Left renal pelvis (tissue), 4 donors: ENCODE measurements at places on chromosomes 16 and 17. TPM values are rescaled to one million over a fixed set of nuclear protein-coding genes. Genes with fewer than 3 reads are reported as not detected.
A peak's percentile ranks its signal among the peaks of the same experiment; 100 is the strongest.

DNA sequence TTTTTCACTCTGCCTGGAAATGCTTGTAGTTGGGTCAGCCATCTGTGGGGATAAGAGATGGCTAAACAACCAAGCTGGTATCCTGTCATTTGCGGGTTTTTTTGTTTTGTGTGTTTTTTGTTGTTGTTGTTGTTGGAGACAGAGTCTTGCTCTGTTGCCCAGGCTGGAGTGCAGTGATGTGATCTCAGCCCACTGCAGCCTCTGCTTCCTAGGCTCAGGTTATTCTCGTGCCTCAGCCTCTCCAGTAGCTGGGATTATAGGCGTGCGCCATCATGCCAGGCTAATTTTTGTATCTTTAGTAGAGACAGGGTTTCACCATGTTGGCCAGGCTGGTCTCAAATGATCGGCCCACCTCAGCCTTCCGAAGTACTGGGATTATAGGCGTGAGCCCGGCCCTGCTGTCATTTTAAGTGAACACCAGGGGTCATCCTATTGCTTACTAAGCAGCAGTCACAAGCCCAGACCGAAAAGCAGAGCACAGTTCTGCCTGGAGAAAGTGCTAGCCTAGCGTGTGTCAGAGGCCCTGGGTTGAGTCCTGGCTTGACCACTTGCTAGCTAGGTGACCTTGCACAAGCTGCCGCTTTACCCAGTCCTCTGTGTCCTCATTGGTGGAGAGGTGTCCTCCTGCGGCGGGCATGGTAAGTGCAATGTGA lies 4.6 kb downstream of the SMCR8 start:
- no peak for DNase-seq

- no peak for DNase-seq
Measured at GRCh38 chr16:69840975-69841374, 78.8 kb downstream of the WWP2 start.

DNA sequence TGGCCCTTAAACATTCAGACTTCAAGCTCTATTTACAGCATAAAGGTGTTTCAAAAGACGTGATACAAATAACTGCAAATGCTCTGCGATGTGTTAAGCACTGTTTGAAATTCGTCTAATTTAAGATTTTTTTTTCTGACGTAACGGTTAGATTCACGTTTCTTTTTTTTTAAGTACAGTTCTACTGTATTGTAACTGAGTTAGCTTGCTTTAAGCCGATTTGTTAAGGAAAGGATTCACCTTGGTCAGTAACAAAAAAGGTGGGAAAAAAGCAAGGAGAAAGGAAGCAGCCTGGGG lies 681 bp upstream of the MAPT start:
- no peak for DNase-seq

SMARCE1 gene
- 260 TPM for polyA plus RNA-seq

SNX20 gene
- polyA plus RNA-seq: 0.46 TPM

ENO3 gene
- polyA plus RNA-seq: 14.8 TPM

PDPR gene
- 44.1 TPM for polyA plus RNA-seq

DNA sequence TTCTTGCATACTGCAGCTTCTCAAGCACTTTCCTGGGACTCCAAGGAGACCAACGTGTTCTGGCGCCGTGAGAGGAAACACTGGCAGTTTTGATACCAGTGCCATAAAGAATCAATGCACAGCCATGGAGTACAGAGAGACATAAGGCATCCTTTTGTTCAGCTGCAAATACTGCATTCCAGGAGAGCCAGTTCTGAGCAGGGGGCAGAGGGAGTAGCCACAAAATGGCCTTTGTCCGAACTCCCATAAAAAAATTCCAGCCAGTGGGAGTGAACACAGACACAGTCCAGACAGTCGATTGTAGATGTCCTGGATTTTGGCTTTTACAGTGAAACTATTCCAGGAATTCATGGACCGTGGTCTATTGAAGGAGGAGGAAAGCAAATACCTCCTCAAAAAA lies 36.2 kb upstream of the TEKT3 start:
- peak; percentile 38 for DNase-seq

- DNase-seq: no peak
Measured at GRCh38 chr16:27712251-27712711, 162.3 kb downstream of the KATNIP start.

RPAIN gene
- 86.5 TPM for polyA plus RNA-seq

DNA sequence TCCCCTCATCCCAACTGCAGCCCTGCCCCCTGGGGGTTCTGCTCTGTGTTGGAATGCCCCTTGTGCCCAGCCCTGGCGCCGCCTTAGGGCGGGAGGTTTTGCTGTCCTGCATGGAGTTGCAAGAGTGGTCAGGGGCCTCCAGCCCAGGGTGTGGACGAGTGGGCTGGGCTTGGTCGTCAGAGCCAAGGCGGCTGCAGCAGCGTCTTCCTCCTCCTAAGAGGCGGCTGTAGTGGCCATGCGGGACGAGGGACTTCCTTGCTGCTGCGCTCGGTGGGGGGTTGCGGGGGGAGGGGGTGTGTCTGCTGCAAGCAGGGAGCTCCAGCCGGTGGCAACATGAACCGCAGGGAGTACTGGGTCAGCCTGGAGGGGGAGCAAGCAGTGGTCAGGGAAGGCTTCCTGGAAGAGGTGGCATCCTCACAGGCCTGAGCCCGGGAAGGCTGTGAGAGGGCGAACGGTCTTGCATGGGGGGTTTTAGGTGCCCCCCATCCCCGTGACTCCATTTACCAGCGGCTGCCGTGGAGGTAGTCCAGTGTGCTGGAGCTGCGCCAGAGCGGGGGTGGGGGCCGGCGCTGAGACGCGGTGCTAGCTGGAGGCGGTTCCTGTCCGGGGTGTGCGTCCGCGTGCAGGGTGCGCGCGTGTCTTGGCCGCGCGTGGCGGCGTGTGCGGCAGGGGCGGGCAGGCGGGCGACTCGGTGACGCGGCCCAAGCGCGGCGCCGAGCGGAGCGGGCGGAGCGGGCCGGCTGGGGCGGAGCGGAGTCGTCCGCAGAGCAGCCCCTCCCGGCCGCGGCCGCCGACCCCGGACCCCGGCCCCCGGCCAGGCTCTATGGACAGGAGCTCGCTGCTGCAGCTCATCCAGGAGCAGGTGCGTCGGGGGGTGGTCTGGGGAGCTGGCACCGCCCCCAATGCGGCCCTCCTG lies at the start of gene RHBDL1:
Gene RHBDL1, plus strand, starts transcription at position 704 of the 916 bp plus-strand sequence. Its CDS starts 120 bp downstream, at position 824.
- no peak for DNase-seq

GRCh38 chr17:33112763-33113162 lies 121.1 kb downstream of the SPACA3 start:
- DNase-seq: no peak

DNA sequence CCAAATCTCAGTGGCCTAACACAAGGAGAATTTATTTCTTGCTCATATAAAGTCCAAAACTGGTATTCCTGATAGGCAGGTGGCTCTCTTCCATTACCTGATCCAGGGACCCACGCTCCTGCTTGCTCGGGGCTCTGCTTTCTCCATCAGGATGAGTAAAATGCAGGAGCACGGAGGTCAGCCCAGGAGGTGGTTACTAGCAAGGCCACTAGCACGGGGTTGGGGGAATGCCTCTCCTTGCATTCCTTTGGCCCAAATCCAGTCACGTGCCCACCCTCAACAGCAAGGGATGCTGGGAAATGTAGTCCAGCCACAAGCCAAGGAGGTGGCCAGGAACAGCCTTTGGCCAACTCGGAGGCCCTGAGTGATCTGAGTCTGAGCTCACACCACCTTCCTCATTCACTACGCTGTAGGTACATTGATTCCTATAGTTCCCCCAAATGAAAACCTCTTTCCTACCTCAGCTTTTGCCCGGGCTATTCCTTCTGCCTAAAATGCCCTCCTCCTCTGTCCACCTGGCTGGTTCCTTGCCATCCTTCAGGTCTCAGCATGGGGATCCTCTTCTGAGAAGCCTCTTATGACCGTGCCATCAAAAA lies 38.3 kb upstream of the HAPSTR1 start:
- DNase-seq: peak; percentile 33

DNASE1L2 gene
- 0.63 TPM for polyA plus RNA-seq

DNA sequence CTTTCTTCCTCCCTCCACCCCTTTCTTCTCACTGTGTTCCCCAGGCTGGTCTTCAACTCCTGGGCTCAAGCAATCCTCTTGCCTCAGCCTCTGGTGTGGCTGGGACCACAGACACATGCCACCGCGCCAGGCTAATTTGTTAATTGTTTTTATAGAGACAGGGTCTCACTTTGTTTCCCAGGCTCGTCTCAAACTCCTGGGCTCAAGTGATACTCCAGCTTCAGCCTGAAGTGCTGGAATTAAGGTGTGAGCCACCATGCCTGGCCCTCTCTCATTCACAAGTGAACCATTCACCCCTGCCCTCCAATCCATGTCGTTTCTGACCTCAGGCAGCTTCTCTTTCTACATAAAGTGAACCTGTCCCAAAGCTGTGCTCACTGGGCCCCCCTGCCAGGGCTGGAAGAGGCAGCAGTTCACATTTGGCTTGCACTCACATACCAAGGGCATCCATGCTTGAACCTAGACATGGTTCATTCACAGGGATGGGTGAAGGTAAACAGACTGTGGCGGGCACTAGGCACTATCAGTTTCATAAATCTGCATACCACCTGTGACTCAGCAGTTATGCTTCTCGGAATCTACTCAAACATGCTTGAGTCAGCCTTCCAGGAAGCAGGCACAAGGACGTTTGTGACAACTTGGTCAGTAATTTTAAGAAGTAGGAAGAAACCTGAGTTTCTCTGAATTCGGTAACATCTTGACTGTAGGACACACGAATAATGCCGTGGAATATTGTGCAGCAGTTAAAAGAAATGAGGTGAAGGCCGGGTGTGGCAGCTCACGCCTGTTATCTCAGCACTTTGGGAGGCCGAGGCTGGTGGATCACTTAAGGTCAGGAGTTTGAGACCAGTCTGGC lies 6.0 kb upstream of the RNF213 start:
- DNase-seq: no peak

- DNase-seq: no peak
Measured at GRCh38 chr17:39547713-39548478, 59.8 kb downstream of the NEUROD2 start.

EMP2 gene
- 32.6 TPM for polyA plus RNA-seq

- no peak for DNase-seq
Measured at GRCh38 chr17:5042157-5043022, 7.2 kb upstream of the SLC52A1 start.

GRCh38 chr17:33169580-33170285 lies 123.4 kb downstream of the ASIC2 start:
- no peak for DNase-seq

DNA sequence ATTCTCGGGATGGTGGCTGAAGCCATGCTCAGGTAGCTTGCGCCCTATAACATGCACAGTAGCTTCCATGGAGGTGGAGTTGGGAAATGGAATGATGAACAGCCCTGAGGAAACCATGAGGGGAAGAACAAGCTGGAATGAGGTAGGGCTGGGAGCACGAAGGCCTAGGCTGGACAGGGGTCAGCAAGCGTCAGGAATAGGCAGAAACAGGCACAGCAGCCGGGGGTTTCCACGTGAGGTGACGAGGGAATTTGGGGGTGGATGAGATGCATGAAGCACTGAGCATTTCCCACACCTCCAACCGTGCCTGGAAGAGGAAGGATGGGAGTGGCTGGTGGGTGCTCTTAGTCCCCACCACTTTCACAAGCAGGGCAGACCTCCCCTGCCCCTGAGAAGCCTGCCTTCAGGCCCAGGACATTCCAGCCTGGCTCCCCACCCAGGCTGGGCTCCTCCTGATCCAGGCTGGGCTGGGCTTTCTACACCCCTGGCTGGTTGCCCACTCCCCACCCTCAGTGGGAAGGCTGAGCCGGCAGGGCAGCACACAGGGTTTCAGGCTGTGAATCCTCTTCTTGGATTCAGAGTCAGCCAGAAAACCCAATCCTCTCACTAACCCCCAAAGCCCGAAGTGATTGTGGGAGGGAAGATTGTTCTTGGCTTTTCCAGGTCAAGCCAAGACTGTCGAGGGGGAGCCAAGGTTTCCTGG lies 21.9 kb downstream of the PLEKHG4 start:
- no peak for DNase-seq

DNA sequence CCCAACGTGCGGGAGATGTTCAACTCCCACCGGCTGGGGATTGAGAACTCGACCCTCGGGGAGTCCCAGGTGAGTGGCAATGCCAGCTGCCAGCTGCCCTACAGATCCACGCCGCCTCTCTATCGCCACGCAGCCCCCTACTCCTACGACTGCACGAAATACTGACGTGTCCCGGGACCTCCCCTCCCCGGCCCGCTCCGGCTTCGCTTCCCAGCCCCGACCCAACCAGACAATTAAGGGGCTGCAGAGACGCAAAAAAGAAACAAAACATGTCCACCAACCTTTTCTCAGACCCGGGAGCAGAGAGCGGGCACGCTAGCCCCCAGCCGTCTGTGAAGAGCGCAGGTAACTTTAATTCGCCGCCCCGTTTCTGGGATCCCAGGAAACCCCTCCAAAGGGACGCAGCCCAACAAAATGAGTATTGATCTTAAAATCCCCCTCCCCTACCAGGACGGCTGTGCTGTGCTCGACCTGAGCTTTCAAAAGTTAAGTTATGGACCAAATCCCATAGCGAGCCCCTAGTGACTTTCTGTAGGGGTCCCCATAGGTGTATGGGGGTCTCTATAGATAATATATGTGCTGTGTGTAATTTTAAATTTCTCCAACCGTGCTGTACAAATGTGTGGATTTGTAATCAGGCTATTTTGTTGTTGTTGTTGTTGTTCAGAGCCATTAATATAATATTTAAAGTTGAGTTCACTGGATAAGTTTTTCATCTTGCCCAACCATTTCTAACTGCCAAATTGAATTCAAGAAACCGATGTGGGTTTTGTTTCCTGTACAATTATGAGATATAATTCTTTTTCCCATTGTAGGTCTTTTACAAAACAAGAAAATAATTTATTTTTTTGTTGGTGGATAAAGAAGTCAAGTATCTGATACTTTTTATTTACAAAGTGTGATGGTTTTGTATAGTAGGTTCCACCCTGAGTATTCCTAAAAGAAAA lies 2.3 kb downstream of the FOXC2 start:
- no peak for DNase-seq

- DNase-seq: no peak
Measured at GRCh38 chr17:54945671-54946070, 22.8 kb downstream of the COX11 start.

HSD17B1 gene
- polyA plus RNA-seq: 5.8 TPM

DNA sequence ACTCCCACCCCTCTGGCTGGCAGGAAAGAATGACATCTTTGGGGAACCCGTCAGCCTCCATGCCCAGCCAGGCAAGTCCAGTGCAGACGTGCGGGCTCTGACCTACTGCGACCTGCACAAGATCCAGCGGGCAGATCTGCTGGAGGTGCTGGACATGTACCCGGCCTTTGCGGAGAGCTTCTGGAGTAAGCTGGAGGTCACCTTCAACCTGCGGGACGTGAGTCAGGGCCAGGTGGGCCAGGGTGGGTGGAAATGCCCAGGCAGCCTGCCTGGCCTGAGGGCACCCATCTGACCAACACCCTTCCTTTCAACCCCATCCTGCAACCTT lies 8.1 kb upstream of the DCAF7 start:
- DNase-seq: no peak

ASPHD1 gene
- polyA plus RNA-seq: 1.0 TPM

GPR139 gene
- not detected for polyA plus RNA-seq

ANKS4B gene
- 3.1 TPM for polyA plus RNA-seq

GRCh38 chr16:70739389-70739788 lies 53.5 kb upstream of the MTSS2 start:
- DNase-seq: no peak

GRCh38 chr17:67833946-67834631 lies 8.8 kb downstream of the BPTF start:
- no peak for DNase-seq

CCL17 gene
- 0.41 TPM for polyA plus RNA-seq

GRCh38 chr17:81518785-81519283 lies 6.2 kb upstream of the ACTG1 start:
- no peak for DNase-seq

ITGAD gene
- polyA plus RNA-seq: 0.09 TPM
